ENCODE measurements at places on chromosomes 7 and 10.

DNA sequence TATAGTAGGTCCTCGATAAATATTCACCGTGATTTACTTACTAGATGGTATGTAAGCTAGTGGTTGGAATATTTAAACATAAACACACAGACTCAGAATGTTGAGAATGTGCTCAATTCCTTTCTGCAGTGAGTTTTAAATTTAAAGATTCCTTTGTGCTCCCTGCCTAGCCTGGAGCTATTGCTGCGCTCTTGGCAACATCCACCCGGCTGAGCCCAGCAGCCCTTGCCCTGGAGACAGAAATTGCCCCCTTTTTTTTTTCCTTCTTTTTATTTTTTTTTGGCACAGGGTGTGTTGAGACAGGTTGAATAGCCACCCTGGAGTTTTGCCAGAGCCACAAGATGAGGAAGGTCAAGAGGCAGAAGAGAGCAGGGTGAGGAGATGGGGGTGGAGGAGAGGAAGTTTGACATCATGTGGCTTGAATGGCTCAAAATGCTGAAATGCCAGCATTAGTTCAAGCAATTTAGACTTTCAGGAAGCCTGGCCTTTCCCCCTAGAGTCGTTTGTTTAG, 180.8 kb downstream of the PRKCQ start:
- ATAC-seq, result no peak

GRCh38 chr10:111511751-111512150, 434.9 kb downstream of the ADRA2A start:
- no peak for ATAC-seq

DNA sequence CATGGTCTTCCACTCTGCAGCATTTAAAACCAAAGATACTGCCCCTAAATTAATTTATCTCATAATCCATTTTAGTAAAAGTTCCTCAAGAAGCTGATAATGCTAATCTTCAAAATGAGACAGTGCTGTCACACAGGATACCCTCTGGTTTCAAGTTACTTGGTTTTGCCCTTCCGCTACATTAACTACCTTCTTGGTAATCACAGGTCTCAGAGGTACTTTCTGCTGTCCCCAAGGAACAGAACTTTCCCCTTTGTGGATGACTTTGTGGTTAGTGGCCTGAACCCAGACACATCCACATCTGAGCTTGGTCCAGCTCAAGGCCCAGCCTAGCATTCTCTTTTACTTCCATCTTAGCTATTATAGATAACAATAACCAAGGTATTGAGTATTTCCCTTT, 88.8 kb upstream of the TMEM26 start:
- no peak for ATAC-seq

- no peak for ATAC-seq
These were observed 46.2 kb upstream of the COMTD1 start for GRCh38 chr10:75281974-75282373.

DNA sequence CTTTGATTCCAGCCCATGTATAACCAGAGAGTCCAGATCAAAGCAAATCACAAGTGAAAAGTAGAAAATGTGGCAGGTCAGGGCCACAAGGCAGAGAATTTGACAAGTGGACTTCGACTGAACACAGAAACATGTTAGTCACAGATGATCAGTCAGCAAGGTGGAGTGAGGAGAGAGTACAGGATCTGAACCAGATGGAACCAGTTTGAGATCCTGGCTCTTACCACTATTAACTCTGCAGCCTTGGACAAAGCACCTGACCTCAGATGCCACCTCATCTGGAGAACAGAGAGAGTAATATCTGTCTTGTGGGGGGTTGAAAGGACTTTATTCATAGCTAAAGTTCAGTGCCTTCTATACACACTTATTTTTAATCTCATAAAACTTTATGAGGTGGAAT, 4.4 kb downstream of the MRLN start:
- no peak for ATAC-seq

Measured in activated T-helper 17 cell treated with anti-CD3 and anti-CD28 coated beads, Interleukin-2, amount 50 U/mL, for 72 hours (primary cell).